ENCODE measurements at places on chromosomes 7 and 10.

GRCh38 chr7:143908120-143908519, 6.1 kb upstream of the TCAF1 start:
- DNase-seq, result no peak

DNA sequence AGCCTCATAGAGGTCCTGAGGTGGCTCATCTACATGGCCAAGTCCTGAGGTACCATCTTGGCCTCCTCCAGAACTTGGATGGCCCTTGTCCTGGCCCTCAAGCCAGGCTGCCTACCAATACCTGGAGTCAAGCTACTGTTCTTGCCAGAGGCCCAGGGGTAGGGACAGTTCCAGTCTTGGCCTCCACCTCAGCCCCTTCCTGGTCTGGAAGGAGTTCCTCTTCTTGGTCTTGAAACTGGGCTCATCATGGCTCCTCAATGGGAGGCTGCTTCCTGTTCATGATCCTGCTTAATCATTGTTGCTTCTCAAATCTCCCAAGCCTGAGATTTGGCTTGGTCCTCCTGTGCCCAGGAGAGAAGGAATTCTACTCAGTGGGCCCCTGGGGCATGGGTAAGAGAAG, 3.9 kb downstream of the HPS6 start:
- DNase-seq, result no peak

DNA sequence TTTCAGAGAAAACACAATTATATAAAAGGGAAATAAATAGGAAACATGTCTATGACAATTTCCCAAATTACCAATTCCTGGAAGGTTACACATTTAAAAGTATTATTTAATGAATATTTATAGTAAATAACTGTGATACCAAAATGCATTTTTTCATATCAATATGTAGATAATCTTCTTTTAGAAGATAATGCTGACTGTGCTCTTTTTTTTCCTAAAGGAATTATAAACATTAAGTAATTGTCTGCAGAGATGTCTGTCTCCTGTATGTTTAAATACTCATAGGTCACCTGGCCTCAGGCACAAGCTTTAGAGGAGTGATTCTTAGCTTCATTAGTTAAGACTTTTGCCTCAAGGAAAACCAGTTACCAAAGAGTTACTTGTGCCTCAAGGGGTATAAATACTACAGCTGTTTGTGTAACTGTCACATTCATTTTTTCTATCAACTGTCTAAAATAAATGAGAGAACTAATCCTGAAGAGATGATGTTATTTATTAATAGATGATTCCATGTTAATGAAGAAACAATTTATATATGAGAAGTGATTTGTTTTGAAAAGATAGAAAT, 77.1 kb downstream of the DNAJC1 start:
- no peak for DNase-seq

GRCh38 chr7:141590666-141591065, 39.5 kb downstream of the AGK start:
- no peak for DNase-seq

GRCh38 chr7:91288208-91288824, 24.1 kb downstream of the FZD1 start:
- no peak for DNase-seq

DNA sequence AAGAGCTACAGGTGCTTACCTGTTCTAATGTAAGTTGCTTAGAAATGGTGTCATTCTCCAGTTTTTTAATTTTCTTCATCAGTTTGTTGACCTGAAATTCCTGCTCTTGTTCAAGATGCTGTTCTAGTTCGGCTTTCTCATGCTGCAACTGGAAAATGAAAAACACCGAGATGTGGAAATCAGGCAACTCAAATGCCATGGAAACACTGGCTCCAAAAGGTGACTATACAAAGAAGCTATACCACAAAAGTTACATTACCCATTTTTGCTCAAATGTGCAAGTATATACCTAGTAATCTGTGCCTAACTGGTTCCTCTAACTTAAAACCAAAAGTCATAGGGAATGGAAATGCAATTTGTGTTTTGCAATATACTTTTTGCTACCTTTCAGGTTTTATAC, 73.8 kb downstream of the CCDC6 start:
- DNase-seq, result no peak

DNA sequence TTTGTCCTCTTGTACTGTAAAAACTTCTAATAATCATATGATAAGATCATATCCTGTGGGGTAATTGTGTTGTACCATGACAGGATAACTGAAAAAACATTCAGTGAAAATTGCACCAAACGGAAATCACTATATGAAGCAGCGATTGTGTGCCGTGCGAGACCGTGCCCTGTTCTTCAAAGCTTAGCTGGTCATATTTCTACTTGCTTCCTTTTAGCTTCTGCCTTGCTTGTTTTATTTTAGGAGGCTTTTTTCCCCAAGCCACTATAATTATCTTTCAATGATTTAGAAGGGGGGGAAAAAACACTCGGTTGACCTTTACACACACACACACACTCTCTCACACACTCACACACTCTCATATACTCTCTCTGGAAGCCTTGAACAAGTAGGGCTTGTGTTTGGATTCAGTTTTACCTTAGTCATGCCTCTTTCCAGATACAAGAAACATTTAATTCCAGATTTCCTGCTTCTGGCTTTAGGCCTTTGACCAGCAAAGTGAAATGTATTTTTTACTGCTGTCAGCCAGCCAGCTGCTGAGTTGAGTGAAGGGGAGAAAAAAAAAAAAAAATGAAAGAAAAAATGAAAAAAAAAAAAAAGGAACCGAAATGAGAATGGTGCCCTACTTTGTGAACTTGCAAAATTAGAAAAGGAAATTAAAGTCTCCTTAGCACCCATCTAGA, 181.4 kb downstream of the ARID5B start:
- peak; percentile 22 for DNase-seq

- no peak for DNase-seq
These were observed 26.7 kb upstream of the MRLN start for GRCh38 chr10:59779756-59780533.

- no peak for DNase-seq
These were observed 43.6 kb downstream of the PARD3 start for GRCh38 chr10:34771525-34771924.

DNA sequence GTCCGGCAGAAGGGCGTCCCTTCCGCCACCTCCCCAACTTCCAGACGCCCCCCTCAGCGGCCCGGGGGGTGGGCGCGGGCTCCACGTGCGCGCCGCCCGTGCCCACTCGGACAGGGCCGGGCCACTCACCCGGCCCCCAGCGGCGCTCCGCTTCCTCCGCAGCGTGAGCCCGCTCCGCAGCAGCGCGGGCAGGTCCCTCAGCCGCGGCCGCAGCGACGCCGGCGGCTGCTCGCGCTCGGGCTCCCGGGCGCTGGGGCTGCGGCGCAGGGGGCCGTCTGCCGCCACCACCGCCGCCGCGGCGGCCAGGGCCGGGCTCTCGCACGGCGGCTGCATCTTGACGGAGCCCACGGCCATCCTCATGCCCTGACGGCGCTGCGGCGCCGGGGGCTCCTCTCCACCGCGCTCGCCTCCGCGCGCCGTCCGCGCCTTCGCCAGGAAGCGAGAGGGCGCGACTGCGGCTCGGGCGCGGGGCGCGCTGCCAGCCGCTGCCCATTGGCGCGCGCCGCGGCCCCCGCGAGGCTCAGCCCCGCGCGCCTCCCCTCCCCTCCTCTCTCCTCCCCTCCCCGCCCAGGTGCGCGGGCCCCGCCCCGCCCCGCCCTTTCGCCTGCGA, at the start of gene RAPGEF5:
RAPGEF5 (minus strand) TSS at position 454 of the 610 bp plus-strand sequence; CDS start at position 360, 94 bp downstream.
- no peak for DNase-seq

GRCh38 chr7:81753392-81753791, 16.5 kb downstream of the HGF start:
- no peak for DNase-seq

DNA sequence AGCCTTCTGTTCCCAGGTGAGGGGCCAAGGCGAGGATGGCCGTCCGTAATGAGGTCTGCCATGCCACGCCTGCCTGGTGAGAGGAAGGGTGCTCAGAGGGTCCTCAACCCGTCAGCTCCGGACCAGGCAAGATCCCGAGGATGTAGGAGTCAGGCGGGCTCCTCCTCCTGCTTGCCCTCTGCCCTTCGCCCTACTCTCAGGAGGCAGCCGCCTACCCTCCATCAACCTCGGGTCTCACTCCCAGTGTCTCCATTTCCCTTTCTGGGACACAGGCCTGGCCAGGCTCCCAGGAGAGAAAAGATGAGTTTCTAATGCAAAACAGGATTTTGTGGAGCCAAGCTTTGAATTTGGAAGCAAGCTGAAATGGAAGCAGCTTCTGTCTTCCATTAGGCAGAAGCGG, 184.0 kb downstream of the PTPN20 start:
- no peak for DNase-seq

DNA sequence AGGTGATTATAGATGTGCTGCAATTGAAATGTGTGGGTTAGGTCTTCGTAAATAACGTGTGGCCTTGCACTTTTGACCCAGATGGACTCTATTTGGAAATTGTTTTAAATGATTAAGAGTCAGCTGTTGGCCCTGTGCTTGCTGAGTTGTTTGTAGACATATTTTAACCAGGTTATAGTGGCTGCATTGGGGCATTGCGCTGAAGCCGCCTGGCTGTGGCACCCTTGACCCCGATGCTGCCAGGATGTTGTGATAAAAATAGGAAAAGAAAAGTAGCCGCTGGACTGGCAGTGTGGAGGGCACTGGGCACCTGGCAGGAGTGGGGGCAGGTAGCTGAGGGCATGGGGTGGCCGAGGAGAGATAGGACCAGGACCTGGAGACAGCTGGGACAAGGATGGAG, 13.4 kb downstream of the LRRC27 start:
- no peak for DNase-seq

GRCh38 chr7:1889556-1890181, 219.6 kb downstream of the ELFN1 start:
- no peak for DNase-seq

DNA sequence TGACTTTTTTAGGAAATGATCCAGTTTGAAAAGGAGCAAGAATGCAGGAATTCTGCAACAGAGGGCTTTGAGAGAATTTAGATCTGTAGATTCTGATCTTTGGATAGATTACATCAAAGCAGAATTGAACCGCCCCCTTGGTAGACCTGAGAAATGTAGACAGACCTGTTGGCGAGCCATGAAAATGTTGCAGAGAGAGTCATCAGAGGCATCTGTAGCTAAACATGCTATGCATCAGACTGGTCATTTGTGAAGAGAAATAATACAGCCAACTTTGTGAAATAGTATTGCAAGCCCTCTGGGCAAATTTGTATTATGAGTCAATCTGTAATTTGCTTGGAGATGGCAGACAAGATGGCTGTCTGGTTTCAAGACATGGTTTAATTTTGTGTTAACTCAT, 4.3 kb upstream of the C1GALT1 start:
- no peak for DNase-seq

DNA sequence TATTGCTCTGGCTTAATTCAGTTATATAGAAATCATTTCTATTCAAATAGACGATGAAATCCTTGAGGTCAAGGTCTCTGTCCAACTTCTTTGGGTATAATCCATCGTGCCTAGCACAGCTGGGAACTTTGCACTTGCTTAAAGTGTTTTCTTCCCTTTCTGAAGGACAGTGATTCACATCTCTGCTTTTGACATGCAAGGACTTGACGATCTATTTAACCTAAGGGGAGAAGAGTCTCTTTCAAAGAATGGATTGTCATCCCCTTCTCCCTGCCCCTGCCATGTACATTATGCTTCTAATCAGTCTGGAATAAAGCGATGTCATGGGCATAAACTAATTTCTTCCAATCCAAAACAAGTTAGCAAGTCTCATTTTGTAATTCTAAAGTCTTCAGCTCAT, 488.6 kb downstream of the KCNMA1 start:
- no peak for DNase-seq

DNA sequence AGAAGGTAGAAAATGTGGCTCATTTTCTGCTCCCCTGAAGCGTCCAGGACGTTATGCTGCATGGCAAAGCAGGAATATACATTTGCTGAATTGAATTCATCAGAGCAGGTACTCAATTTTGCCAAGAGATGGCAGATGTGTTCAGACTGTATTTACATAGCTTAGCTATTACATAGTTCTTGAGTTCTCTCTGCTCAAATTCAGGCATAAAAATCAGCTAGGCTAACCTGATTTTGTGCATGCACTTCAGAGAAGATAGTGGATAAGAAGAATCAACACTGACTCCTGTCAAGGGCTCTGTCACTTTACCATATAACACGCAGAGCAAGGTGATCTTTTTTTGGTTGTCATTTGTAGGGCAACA, 209.2 kb upstream of the FAM3C start:
- DNase-seq, result no peak

GRCh38 chr7:139370301-139370942, 10.7 kb downstream of the LUC7L2 start:
- no peak for DNase-seq

GRCh38 chr7:140439359-140439758, 35.5 kb downstream of the RAB19 start:
- no peak for DNase-seq

GRCh38 chr7:28149291-28150101, 31.1 kb downstream of the JAZF1 start:
- DNase-seq, result no peak

- no peak for DNase-seq
These were observed 99.8 kb downstream of the CCDC71L start for GRCh38 chr7:106561151-106561550.

GRCh38 chr10:124359336-124359832, 59.3 kb downstream of the OAT start:
- DNase-seq, result no peak

DNA sequence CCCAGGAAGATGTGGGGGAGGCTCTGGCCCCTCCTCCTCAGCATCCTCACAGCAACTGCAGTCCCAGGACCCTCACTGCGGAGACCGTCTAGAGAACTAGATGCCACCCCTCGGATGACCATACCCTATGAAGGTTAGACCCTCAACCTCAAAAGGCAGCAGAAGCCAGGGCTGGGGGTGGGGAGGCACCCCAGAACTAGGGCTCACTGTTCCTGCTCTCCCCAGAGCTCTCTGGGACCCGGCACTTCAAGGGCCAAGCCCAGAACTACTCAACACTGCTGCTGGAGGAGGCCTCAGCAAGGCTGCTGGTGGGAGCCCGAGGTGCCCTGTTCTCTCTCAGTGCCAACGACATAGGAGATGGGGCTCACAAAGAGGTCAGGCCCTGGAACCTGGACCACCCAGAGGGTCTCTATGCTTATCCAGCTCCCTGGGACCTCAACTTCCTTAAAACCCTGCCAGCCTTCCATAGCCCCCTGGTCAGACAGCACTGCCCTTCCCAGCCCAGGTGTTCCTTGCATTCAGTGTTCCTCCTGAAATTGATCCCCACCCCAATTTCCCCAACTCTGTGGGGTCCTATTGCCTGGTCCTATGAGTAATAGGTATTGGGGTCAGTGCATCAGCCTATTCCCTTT, 3.7 kb downstream of the SEMA4G start:
- DNase-seq, result no peak

DNA sequence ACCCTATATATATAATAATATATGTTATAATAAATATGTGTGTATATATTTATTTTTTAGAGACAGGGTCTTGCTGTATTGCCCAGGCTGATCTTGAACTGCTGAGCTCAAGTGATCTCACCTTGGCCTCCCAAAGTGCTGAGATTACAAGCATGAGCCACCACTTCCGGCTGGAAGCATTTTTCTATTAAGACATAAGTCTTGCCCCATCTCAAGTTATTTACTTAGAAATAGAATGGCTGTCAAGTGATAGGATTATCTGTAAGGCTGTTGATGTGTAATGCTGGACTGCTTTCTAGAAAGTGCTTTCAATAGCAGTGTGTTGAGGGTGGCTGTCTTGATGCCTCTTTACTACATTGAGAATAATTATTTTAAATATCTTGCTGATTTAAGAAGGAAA, 65.2 kb downstream of the ZMYND11 start:
- DNase-seq, result no peak
